Thoracic aorta (tissue), 2 donors: ENCODE measurements at places on chromosomes 4 and X.

- DNase-seq, result no peak
Measured at GRCh38 chrX:129958814-129959492, 23.5 kb upstream of the BCORL1 start.

GRCh38 chrX:138349351-138349750 is 362.2 kb downstream of the FGF13 start:
- DNase-seq, result no peak

DNA sequence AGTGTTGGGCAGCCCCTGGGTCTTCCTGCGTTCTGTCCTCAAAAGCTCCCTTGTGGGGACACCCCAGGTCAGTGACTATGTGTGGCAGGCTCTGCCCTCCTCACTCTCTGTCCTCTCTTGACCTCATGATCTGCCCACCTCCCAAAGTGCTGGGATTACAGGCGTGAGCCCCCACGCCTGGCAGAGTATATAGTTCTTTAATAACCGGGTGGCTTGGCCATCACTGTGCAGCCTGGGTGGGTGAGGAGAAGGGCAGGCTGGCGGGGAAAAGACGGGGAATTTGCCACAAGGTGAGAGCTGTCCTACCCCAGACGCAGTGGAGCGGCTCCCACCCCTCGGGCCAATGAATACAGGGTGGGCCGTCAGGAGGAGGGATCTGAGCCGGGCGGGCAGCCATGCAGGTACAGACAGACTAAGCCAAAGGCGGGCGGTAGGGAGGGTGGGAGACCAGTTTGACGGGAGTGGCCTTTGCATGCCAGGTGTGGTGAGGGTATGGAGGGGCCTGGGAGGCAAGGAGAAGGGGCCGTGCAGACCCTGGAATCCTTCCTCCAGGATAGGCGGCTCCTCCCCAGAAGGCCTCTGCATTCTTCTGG is 2.5 kb downstream of the SH3BP2 start:
- DNase-seq, result no peak

DNA sequence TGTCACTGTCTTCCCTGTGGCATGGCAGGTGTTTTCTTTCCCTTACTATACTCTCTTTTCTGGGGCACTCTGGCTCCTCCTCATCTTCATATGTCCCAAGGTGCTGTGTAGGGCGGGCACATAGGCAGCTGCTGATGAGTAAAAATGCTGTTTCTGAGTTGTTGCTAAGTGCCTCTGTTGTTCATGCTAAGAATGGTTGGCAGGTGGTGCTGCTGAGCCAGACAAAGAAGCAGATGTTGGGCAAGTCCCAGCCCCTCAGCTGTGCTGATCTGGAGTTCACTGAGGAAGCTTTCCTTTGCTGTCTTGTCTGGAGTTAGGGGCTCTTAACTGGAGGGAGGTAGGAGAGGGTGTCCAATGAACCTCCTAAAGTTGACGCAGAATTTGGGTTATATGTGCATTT is 40.6 kb downstream of the HADH start:
- DNase-seq, result no peak

- DNase-seq, result no peak
Measured at GRCh38 chrX:9160698-9161329, 126.9 kb upstream of the FAM9B start.

GRCh38 chrX:53184836-53185235 is 40.2 kb downstream of the KDM5C start:
- no peak for DNase-seq

GRCh38 chr4:86536151-86536550 is 58.0 kb upstream of the PTPN13 start:
- no peak for DNase-seq

GRCh38 chr4:147110473-147111367 is 165.1 kb upstream of the TTC29 start:
- no peak for DNase-seq

GRCh38 chrX:3550871-3551270 is 162.6 kb downstream of the PRKX start:
- no peak for DNase-seq

DNA sequence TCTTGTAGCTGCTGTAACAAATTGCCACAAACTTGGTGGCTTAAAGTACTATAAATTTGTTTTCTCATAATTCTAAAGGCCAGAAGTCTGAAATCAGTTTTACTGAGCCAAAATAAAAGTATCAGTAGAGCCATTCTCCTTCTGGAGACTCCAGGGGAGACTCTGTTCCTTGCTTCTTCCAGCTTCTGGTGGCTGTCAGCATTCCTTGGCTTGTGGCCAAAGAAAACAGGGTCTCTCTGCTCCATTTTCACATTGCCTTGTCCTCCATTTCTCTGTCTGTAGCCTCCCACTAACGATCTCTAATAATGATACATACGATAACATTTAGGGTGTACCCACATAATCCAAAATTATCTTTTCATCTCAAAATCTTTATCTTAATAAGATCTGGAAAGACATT is 200.4 kb downstream of the MAB21L2 start:
- DNase-seq, result no peak
